ENCODE measurements at places on chromosomes 5 and 9. TPM values are rescaled to one million over a fixed set of nuclear protein-coding genes. Genes with fewer than 3 reads are reported as not detected.

Gene TUSC1
- total RNA-seq: 0.25 TPM

Gene SLC25A48
- not detected for total RNA-seq

Gene BHMT
- total RNA-seq: not detected

GRCh38 chr5:126801992-126802294, 25.0 kb downstream of the LMNB1 start:
- H3K4me1 ChIP-seq: peaks cover 24% of the 10 kb centered on the region
- DNase-seq: no peak
- no peak overlapping the region for H3K4me3 ChIP-seq
- no peak overlapping the region for H3K27ac ChIP-seq
- H3K36me3 ChIP-seq: no peaks in the 10 kb centered on the region

DNA sequence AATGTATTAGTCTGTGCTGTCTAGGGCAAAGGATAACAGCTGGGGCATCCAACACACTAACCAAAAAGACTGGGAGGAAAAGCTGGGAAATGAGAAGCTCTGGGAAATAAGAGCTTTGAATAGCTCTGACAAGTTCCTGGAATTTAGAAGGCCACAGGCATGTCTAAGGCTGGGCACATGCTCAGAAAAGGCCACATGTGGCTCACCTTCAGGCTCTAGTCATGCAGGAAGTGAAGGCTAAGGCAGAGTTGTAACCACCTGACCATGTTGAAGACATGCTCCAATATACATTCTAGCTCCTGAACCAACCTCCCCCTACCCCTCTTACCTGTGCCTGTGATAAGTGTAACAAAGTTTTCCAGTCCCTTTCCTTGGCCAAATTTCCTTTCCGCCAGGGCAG, 31.7 kb downstream of the CLTA start:
- H3K36me3 ChIP-seq: peaks cover 25% of the 10 kb centered on the region
- no peak overlapping the region for H3K27ac ChIP-seq
- H3K4me3 ChIP-seq: no peak overlapping the region

DNA sequence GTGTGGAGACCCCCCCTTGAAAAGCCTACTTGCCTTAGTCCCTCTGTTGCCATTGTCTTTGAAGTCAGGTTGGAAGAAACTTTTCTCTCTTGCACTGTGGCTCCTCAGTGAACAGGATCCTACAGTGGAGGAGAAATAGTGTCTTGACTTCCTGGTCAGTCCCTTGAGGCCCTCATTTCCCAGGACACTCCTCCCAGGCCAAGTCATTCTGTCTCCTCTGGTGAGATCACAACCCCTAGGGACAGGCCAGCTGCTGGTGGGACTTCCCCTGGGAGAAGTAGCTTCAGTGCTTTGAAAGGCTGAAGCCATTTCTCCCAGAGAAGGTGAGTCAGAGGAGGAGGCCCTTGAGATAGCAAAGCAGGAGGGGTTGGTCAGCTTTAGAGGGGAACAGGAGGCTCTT, 10.1 kb upstream of the GRIA1 start:
- peaks cover 14% of the 10 kb centered on the region for H3K27me3 ChIP-seq
- no peaks in the 10 kb centered on the region for H3K36me3 ChIP-seq
- H3K4me3 ChIP-seq: no peak overlapping the region
- H3K27ac ChIP-seq: no peak overlapping the region
